ENCODE measurements at places on chromosomes 12 and 14.

DNA sequence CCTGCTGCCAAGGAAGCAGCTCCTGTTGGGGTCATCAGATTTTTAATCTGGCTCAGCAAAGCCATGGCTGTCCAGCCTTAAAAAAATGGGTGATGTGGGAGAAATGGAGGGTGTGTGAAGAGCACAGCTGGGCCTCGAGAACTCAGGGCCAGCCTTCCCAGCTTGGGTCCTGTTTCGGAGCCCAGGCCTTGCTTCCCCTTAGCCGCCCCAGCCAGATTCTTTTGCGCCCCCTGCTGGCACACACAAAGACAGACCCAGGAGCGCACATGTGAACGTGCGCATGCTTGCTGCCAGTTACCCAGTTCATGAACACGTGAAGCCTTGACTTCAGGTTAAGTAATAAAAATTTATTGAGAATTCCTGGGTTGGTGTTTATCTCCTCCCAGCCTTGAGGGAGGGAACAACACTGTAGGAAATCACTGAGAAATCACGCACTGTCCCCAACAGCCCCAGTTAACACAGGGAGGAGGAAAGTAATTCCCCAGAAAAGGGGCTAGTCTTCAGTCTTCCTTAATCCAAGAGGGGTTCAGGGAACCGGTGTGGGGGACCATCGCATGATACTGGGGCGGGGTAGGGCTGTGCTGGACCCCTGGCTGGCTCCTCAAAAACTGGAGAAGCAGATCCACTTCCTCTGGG lies 5.3 kb downstream of the PHB2 start:
- DNase-seq: peak; percentile 95

DNA sequence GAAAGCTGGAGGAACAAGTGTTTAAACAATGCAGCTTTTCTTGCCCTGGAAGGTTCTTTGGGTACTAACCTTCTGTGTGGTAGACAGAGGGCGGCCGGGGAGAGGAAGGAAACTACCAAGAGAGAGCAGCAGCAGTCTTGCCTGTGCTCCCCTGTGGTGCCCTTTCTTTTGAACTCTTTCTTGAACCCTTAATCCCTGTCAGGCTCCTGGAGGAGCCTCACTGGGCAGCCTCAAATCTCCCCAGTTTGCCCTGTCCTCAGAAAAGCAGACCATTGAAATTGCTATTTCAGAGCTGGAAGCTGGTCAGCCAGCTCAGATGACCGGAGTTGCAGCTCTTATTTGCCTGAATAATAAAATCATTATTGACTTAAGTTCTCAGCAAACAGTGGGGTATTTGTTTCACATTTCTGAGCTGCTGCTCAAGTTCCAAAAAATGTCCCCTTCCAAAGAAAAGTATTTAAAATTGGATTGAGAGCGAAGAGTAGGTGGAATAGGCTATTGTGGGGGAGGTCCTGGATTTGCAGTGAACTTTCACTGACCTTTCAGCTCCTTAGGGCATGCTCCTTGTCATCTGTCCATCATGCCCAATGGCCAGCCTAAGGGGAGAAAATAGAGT lies 42.1 kb upstream of the RNASE3 start:
- DNase-seq: no peak

DNA sequence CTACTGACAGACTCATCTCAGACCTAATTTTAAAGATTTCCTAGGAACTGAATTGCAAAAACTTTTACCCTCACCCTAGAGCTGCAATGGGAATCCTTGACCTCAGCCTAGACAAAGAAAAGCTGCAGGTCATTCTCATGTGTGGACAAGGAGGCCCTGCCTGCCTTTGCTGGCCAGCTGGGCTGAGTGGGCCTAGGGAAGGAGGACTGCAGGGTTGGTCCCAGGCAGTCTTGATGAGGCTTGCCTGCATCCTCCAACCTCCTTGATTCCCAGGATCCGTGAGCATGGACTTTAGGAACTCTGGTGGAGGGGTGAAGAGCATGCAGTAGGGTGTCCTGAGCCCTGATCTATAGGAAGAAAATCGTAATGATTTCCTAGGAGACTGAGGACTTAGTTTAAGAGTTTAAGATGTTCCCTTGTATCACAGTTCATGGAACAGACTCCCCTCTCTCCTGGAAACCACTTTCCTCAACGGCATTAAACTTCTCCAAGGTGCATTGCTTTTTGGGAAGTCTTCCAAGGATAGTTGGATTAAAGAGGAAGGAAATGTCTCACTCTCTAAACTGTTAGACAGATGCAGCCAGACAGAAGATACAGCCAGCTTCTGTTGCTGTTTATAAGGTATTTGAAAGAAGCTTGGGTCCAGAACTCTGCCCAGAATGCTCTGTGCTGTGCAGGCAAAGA lies 55.4 kb upstream of the DDX11 start:
- no peak for DNase-seq

DNA sequence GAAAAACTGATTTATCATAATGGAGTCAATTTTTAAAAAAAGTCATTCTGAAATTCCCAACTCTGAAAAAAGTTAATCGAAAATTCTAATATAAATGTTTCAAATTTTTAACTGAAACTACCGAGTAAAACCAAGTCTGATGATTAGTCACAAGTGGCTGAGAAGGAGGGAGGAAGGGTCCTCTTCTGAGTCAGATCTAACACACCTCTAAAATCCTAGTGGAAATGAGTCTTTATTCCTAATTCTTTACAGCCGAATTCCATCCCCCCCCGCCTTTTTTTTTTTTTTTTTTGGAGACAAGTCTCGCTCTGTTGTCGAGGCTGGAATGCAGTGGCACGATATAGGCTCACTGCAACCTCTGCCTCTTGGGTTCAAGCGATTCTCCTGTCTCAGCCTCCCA lies 37.9 kb downstream of the RAD9B start:
- no peak for DNase-seq

GRCh38 chr12:102631274-102631673 lies 150.9 kb upstream of the IGF1 start:
- DNase-seq: no peak

DNA sequence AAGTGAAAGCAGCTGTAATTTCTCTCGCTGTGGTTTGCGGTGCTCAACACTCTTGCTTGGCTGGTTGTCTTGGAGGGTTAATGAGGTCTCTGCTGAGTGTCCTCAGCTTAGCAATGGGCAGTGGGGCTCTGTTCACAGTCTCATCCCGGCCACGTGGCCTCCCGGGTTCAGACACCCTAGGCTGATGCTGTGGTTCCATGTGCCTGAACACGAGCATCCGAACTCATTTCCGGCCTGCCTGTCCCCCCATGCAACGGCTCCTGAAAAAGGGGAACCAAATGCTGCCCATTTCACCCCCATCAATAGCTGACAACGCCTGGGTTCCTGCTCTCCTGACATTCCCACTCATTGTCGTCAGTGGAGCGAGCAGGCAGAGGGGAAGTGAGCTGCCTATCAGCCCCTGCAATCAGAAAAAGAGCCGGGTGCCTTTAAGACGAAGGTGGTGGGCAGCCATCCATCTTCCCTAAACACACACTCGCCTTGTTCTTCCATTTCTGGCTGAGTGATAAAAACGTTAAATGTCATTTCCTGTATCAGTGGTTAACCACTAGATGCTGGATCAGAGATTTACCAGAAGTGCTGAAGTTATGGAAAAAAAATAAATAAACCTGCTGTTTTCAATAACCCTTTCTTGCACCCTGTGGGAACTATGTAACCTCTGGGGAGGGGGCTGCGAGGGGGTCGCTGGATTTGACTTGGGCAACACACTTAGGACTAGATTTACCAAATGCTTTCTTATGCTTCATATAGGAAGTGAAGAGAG lies 60.3 kb upstream of the BCL2L14 start:
- peak; percentile 62 for DNase-seq

GRCh38 chr12:57176139-57176477 lies 28.7 kb upstream of the LRP1-AS start:
- DNase-seq: no peak

DNA sequence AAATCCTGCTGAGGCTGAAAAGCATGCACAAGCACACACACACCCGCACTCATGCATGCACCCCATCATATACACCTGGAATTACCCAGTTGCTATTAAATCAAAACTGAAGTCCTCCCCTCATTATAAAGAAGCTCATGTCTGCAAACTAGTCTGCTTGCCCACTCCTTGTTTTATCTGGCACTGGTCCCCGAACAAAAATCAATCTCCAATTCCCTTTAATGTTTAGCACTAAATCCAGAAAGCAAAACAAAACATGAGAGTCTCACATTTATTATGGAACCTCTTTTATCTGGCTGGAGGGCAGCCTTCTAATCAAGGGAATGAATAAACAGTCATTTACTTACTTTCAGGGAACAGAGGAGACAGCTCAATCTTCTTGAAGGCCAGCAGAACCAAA lies 1093.4 kb upstream of the FLRT2 start:
- no peak for DNase-seq

DNA sequence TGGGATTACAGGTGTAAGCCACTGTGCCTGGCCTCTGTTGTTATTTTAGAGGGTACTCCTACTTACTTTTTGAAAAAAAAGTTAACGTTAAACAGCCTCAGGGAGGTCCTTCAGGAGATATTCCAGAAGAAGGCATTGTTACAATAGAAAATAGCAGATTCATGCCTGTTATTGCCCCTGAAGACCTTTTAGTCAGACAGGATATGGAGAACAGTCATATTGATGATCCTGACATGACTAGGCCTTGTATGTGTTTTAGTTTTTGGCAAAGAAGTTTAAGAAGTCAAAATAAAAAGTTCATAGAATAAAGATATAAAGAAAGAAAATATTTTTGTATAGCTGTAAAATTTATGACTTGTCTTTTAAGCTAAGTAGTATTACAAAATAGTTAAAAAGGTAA lies 45.3 kb downstream of the WASHC3 start:
- no peak for DNase-seq

DNA sequence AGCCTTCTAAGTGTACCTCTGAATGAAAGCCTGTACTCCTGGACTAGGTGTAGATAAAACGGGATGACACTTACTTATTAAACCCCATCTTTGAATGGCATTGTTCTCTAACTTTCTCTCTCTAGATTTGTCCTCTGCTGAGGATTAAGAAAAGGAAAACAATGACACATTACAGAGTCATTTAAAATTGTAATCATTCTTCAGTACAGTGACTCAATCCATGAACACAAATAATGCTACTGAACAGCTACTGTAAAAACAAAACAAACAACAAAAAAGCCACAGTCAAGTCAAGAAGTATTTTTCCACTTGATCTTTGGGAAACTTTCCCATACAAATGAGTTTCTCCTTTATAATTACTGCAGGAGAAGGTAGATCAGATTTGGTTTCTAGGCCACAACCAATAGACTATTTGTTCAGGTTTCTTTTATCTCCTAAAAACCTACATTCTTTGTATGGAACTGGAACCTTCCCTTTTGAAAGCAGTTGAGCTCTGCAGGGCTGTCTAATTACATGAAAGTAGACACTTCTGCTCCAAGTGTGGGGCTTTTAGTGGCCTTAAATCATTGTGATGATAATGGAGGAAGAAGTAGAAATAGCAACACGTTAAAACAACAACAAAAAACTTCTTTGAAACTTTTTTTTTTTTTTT lies 219.1 kb downstream of the ESR2 start:
- DNase-seq: no peak

- no peak for DNase-seq
These were observed 153.1 kb downstream of the BCL11B start for GRCh38 chr14:99118946-99119345.

DNA sequence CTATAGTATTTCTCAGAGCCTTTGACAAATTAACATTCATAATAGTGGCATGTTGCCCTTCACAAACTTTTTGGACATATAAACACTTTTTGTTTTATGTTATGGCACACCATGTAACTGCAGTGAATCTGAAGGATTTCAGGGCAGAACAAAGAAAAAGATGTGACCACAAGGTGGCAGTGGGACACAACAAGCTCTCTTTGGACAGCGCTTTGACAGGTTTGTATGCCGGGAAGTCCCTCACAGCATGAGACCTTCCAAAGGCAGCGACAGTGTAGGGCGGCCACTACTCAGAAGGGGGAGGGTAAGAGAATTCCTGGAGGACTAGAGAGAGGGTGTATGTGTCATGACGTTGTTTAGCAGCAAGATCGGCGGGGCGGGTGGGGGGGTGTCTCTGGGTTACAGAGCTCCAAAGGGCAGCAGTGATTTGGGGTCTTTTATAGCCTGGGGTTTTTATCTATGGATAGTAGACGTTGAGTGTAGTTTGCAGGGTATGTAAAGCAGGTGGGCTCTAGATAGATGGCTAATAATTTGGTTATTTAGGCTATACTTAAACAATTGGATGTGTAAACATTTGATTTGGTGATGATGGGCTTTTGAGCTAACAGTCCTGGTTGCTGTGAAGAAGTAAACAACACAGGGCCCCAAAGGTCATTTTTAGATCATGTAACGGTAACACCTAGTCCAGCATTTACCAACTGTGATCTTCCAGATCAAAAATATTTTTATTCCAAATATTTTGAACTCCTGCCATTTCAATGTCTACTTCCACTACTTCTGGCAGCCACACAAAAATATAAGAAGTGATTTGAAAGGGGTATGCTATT lies 22.9 kb downstream of the ETFBKMT start:
- DNase-seq: peak; percentile 96

DNA sequence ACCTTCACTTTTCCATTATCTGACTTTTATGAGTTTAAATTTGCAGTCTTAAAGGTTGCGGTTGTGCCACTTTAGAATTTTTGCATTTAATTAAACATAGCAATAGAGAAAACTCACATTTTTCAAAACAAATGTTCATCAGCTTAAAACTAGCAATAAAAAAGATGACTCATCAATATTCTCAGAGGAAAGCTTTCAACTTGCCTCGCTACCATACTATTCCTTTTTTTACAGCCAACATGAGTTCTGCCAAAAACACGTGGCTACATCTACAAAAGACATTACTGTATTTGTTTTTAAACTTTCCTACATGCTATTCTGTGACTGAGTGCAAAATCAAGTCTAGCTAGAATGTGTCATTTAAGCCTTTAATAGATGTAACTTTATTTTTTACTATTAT lies 497.1 kb downstream of the RPS29 start:
- no peak for DNase-seq

- no peak for DNase-seq
These were observed 586 bp downstream of the TTC6 start for GRCh38 chr14:37595809-37596621.

DNA sequence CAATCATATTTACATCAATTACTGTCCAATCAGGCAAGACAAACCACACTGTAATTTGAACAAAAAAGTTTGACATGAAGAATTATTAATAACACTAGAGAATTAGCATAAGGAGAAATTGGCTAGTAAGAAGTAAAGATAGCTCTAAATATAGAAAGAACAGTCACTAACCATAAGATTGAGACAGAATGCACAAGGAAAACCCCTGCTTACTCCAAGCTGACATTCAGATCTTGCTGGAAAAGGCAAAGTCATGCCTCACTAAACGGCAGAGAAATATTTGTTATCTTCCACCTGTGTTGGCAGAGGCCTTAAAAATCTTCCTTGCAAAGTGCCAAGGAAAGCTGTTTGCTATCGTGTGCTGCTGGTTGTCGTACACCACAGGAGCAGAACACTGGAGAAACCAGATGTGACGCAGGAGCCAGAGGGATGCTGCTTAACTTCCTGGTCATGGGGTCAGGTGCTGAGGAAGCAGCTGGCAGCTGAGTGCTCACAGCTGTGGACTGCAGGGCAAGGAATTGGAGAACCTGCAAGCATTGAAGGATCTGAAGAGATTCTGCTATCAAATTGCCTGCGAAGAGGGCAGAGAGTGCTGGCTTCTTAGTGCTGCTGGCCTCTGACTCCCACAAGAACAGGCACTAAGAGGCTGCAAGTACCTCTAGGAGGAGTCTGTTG lies 1323.3 kb downstream of the LRFN5 start:
- no peak for DNase-seq

Measured in A673 (cell line).